Muscle of leg (tissue), 16 donors: ENCODE measurements at places on chromosomes 7 and 10.
A peak's percentile ranks its signal among the peaks of the same experiment; 100 is the strongest.

DNA sequence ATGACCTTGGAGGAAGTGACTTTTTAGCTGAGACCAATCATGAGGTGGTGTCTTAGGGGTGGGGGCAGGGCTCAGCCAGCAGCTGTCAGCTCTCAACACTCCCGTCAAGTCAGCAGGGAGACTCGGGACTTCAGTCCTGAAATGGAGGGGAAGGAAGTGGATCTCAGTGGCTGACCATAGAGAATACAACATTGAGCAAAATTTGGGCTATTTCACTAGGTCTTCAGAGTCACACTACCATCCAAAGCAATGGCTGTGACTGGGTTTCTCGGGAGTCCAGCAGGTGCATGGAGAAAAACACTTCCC lies 16.8 kb upstream of the GIMAP6 start:
- no peak for DNase-seq

DNA sequence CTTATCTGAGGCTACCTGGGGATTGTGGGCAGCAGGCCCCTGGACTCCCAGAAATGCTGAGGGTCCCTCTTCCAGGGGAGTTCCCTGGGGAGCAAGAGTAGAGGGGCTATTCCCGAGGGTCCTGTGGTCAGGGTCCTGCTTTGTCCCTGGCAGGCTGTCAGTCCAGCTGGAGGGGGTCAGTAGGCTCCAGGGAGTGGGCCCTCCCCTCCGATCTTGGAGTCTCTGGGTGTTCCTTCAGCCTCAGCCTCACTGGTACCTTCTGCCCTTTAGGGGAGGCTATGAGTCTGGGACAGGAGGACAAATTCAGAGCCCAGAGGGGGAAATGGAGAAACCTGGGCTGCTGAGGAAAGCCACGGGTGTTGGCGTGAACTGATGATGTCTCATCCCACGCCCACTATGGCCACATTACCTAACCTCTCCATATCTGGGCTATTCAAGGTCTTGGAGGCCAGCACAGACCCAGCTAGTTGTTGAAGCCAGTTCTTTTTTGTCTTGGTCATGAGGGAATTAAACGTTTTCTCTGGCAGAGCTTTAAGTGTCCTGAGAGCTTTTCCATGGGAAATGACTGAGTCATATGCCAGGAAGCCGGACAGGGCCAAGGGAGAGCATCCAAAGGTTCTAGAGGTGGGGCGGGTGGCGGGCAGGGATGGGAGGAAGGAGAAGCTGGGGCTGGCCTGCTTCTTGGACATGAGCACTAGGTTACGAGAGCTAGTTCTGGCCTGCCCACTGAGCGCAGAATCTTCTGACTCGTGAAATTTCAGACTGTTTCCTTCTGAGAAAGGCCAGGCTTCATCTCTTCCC lies 6.2 kb downstream of the CALHM2 start:
- DNase-seq: peak; percentile 38

DNA sequence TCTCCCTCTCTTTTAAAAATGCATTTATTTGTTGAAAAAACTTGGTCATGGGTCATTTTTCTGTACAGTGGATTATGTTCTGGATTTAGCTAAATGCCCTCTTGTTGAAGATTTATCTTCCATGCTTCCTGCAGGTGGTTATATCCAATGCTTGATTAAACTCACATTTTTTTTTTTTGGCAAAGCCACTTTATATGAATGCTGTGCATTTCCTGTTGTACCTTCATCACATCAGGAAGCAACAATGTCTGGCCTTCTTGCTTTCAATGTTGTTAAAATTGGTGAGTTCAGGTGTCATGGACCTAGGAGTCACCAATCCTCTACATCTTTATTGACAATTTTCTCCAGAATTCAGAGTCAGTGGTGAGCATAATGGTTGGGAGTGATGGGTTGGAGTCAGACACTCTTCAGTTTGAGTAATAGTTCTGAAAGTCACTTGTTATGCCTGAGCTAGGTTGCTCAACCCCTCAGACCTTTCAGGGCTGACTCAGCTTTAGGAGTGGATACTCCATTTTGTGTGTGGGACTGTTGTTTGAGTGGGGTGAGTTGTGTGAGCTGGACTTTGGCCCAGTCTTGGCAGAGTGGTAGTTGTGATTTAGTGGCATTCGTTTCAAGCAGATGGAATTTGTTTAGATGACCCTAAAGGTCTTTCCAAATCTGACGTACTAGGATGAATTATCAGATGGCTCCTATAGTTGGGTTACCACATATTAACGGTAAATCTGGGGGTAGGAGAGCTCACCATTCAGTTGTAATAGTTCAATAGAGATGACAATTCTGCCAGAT lies 213.5 kb upstream of the ZNF32 start:
- no peak for DNase-seq

DNA sequence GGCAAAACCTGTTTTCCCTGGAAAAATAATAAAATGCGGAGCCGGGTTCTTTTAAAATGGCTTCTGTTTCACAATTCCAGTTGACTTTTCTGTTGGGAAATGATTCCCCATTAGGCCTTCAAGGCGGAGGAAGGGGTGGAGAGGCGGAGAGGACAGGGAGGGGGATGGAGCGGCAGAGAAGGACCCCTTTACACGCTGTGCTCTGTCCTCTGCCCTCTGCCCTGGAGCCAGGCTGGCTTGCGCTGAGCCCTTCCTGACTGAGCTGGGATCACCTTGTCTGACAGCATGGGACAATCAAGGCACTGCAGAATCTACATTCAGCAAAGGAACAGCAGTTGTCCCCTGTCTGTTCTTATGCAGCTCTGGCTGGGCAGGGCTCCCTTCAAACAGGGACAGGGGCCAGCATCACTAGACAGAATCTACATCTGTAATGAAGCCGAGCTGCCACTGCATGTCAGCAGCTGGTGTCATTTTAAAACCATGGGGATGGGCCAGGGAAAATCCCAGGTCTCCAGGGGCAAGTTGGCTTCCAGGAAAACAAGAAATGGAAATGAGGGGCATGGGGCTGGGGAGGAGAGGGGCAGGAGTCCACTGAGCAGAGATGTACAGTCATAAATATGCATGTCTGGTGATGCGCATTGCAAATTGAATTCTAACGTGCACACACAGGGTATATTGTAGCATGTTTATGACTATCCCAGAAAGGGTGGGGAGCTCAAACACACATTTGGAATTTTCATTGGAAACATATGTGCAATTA lies 120.0 kb downstream of the MKX start:
- DNase-seq: peak; percentile 78

- peak; percentile 50 for DNase-seq
Measured at GRCh38 chr7:77940647-77941046, 142.1 kb downstream of the PHTF2 start.

GRCh38 chr7:140267381-140268226 lies 90.8 kb upstream of the KDM7A start:
- no peak for DNase-seq

DNA sequence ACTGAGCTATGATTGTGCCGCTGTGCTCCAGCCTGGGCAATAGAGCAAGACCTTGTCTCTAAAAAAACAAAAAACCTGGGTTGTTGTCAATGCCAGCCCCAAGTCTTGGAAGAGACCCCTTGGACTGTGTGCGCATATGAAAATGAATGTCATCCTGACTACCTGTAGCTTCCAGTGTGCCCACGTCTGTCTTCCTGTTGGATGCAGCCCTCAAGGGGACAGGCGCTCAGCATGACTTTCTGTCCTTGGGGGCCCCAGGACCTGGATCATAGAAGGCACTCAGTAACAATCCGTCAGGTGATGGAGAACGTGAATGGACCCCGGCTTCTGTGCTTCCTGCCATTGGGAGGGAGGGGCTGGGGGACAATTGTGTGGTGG lies 9.0 kb downstream of the PRF1 start:
- DNase-seq: no peak

DNA sequence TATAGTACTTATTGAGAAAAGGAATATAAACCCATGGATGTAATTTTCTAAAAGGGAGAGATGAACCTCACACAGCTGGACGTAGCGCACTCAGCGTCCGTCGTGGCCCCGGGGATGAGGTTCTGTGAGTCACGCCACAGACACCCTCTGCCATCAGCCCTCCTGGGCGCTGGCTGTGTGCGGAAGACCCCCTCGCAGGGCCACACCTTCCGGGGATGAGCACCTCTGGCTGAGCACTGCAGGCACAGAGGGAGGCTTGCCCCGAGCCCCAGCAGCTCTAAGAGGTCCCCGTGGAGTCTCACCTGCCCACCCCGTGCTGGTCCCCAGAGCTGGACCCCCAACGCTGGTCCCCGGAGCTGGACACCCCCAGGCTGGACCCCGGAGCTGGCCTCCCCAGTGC lies 215.8 kb downstream of the PTPRN2 start:
- no peak for DNase-seq

- peak; percentile 85 for DNase-seq
Measured at GRCh38 chr7:100894860-100895700, 608 bp downstream of the ACHE start.

GRCh38 chr7:8168336-8168735 lies 93.6 kb downstream of the ICA1 start:
- no peak for DNase-seq

DNA sequence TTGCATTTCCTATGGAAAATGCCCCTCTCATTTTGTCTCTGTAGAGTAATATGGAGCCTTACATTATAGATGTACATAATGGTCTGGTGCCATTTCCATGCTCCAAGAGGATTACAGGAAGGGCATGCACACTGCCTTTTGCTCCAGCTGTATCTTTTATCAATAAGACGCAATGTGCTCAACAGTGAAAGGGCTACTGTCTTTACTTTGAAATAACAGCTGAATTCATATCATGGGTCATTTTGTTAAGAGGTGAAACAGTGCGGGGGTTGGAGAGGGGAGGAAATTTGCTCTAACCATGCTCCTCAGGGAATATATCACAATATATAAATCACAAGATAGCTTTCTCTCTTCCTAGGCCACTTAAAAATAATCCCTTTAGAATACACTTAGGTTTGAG lies 77.7 kb downstream of the ICA1 start:
- no peak for DNase-seq

- no peak for DNase-seq
Measured at GRCh38 chr10:62356447-62356846, 17.7 kb upstream of the ZNF365 start.

DNA sequence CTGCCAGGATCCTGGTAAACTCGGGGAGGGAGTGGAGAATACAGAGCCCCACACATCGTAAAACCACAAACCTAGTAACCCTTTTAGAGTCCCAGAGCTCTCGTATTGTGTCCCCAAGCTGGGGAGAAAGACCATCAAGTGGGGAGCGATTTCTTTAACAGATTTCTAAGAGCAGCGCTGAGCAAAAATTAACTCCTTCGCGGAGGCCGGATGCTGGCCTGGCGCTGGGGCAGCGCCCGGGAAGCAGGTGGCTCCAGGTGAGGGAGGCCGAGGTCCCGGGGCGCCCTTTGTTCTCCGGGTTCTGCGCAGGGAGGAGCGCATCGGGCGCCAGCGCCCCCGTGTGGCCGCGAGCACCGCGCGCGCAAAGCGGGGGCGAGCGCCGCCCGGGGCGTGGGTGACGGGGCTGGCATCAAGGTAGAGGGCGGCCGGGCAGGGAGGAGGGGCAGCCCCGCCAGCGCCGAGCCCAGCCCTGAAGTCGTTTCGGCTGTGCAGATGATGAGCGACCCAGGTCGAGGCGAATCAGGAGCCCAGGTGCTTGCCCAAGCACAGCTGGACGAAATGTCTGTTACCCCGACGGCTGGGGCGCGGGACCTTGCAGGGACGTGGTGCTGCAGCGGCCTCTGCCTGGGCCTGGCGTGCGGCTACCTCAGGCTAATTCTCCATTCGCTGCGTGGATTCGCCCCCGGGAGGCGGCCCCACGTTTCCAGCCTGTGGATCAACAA lies 10.4 kb upstream of the FGFR2 start:
- DNase-seq: peak; percentile 26
